RCC 7860 (cell line): ENCODE measurements at places on chromosomes 12 and 14.

- no peak for DNase-seq
Observed at GRCh38 chr14:98984719-98985041, 287.3 kb downstream of the BCL11B start.

DNA sequence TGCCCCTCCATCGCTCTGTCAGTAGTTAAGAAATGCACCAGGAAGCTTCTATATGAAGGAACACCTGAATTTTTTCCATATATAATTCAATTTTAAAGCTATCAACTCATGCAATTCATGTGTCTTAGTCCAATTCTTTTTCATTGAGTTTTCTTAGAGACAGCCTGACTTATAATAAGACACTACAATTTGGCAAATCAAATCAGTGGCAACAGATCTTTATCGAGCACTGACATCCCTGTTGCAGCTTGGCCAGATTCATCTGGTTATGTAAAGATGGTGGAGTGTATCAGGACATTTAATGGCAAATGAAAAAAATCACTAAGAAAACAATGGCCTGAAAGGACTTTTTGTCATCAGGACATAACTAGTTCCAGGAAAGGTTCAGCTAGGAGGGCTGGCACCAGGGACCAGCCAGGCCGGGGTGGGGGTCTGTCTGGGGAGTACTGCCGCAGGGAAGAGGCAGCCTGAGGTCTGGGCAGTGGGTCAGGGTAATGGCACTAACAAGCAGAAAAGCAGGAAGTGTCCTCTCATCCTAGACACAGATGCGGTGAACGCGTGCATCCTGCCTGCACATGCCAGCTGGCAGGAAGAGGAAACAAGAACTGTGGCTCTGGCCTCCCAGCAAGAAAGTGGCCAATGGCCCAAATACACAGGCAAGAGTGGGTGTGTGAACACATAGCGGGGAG lies 100.5 kb upstream of the LMNTD1 start:
- DNase-seq: no peak

DNA sequence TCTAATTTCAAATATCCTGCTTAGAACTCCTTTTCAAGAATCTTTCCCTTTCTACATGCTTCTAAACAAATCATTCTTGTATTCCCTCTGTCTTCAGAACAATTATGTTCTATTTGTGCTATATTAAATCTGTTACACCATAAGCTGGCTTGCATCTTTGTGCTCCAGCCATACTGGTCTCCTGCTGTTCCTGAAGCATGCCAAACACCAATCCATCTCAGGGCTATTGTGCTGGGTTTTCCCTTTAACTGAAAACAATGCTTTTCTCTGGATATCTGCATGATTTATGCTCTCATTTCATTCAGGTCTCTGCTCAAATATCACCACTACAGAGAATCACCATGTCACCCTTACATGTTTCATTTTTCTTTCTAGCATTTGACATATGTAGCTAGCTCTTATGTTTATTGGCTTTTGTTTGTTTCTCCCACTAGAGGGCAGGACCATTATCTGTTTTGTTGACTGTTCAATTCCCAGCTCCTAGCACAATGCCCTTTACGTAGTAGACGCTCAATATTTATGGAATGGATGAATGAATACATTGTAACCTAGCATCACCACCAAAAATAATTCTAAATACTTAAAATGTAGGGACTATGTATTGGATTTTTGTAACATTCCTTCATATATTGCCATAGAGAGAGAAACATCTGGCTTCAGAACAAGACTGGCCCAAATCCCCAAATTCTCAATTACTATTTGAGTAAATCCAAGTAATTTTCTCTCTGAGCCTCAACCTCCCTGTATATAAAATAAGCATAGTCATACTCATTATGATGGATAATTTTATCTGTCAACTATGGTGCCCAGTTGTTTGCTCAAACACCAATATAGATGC lies 302.0 kb upstream of the SYT1 start:
- DNase-seq: no peak

DNA sequence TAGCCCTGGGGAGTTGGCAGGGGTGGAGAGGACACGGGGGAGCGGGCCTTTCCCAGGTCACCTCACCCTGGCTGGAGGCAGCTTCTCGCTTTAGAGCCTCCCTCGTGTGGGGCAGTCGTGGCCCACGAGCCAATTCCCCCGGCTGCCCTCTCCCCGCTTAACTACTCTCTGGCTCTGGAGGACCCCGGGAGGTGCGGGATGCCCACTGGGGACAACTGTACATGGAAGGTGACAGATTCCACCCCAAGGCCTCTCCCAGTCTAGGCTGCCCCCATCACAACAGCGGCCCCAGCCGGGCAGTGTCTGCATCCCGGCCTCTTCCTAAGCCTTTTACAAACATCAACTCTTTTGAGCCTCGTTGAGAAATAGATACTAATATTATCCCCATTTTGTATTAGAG lies 78.1 kb downstream of the KIF26A start:
- DNase-seq: no peak

GRCh38 chr12:110266980-110267620 lies 13.9 kb upstream of the ATP2A2 start:
- DNase-seq: no peak

DNA sequence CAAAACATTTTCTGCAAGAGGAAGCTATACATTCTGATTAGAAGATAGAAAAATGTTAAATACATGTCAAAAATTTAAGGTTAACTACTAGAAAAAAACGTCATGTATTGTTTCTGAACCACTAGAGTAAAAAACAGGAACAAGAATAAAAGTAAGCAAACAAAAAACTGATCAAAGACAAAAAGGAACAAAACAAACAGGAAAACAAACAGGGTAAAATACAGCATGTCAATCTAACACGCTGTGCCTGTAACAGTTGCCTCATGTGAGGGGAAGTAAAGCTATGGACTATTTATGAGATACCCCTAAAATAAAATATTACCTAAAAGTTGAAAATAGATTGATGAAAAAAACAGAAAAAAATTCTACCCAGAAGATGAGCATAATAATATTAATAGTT lies 43.9 kb downstream of the EGLN3 start:
- no peak for DNase-seq

- DNase-seq: no peak
Observed at GRCh38 chr12:95185854-95186253, 31.4 kb downstream of the FGD6 start.

DNA sequence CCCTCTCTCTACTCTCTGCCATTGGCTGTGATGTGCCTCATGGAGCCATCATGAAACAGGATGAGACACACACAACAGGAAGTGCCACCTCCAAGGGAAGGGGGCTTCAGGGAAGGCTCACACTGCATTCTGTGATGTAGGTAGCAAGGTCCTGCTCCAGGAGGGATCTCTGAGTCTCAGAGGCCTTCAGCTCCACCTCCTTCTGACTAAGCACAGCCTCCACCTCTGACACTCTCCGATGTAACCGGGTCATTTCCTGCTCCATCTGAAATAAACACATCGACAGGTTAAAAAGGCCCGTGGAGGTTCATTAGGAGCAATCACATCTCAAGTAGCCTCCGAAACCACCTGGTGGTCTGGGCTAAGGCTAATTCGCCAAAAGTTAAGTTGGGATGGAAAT lies 93.3 kb downstream of the CIT start:
- no peak for DNase-seq

DNA sequence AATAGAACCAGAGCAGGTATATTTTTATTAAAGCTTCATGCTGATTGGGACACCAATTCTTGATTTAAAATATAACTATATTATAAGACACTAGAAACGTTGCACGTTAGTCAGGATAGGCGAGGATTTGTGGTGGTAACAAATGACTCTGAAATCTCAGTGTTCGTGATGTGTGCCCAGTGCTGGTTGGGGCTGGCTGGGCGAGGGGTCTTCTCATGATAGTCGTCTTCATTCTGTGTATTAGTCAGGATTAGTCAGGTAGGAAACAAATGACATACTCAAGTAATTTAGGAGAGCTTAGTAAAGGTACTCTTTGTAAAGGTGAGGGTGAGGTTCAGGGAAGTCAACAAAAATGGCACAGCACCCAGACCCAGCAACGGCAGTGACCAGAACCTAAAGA lies 73.9 kb upstream of the HIF1A start:
- no peak for DNase-seq

- no peak for DNase-seq
Observed at GRCh38 chr12:62891805-62892549, 43.0 kb downstream of the PPM1H start.

- no peak for DNase-seq
Observed at GRCh38 chr12:27293463-27293862, 39.2 kb upstream of the BMAL2 start.

- DNase-seq: no peak
Observed at GRCh38 chr12:2029851-2030250, 22.9 kb upstream of the CACNA1C start.

DNA sequence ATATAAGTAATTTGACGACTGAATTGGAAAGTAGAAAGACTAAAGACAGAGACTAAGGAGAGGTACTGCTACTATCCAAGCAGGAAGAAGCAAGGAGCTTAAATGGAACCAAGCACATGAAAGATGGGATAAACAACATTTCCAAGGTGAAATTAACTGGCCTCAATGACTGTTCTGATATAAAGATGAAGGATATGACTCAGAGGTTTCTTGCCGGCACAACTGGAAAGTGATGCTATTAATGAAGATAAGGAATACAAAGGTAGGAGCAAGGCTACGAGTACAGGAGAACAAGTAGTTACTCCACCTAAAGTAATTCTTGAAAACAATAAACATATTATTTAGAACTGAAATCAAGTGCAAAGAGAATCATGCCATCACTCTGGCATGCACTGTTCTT lies 6.4 kb downstream of the SNX6 start:
- no peak for DNase-seq

DNA sequence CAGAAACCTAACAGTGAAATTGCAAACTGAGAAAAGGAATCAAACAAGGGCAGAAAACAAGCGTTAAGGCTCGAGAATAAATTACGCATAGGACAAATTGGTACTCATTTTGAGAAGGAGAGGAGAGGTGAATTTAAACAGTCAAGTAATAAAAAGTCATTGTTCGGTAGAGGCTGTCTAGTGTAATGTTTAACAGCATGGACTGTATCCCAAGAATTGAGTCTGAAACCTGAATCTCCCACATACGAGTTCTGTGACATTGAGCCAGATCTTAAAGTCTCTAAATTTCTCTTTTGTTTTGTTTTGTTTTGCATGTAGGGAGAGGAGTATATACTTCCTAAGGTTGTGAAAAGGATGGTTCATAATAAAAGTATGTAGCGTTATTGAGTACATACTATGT lies 216.5 kb upstream of the BTG1 start:
- DNase-seq: no peak

DNA sequence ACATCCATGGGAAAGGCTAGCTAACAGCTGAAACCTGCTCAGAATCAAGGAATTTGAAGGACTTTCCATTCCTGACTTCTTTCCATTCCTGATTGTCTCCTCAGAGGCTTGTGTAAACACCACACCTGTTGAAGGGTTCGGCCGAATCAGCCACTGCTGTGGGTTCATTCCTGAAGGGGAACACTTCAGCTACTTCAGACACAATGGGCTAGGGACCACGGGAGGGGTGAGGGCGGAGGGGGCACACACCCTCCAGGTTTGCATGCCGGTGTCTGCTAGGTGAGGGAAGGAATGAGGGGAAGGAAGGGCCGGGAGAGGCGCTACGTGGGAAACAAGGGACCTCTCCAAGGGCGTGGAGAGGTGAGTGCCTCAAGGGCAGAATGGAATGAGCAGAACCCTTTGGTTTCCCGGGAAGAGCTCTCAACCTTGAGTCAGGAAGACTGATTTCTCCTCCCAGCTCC lies 1.3 kb downstream of the GPRC5A start:
- DNase-seq: no peak

DNA sequence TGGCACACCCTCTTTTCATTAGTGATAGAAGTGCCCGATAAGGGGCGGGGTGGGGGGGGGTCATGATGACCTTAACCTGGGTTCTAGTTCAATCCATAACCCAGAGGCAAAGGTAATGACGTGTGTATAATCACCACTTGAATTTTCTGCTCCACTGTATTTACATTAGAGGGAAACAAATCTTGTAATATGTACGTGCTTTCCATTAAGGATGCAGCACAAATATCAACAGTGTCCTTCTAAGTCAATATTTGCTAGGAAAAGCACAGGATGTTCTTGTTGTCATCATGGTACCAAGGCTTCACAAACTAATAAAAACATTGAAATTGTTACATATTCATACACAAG lies 121.2 kb upstream of the SLC38A2 start:
- DNase-seq: no peak

DNA sequence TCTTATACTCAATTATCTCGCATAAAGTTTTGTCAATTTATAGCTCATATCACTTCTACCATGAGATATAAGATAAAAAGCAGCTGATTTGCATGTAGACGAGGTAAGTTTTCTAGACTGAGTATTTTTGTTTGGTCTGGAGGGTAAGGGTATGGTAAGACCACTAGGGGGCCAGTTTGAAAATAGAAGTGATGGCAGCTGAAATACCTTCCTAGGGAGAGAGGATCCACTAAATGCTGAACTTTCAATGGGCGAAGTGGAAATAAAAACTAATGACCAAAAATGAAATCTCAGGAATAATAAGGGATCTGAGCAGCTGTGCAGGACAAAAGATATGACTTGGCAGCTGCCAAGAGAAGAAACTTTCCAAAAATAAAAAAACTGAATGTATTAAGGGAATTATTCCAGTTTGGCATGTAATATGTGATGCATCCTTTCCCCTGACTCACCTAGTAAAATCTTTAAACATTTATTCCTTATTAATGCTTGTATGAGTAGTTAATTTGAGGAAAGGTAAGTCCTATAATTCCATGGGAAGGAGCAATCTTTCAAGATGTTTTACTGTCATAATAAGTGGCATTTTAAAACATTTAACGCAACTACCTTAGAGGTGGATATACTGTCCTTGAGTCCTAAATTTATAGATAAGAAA lies 754.5 kb downstream of the C12orf50 start:
- no peak for DNase-seq

DNA sequence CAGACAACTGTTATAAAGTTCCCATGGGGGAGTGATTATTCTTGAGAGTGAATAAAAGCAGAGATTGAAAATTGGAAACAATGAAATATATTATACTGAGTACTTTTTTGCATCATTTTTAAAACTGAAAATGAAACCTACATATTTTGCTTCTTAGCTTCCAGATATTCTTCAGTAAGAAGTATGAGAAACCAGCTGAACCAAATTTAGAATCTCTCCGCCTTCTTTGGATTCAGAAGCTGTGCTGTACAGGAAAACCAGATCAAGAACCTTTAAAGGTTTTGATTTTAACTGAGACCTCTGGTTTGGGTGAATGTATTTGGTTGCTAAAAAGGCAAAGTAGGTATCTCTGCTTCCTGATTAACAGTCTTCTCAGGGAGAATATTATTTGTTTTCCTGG lies 109.4 kb downstream of the AKAP6 start:
- DNase-seq: no peak

GRCh38 chr14:59768855-59769375 lies 101.7 kb downstream of the RTN1 start:
- DNase-seq: no peak

GRCh38 chr14:51862176-51862796 lies 1.9 kb downstream of the GNG2 start:
- no peak for DNase-seq
